ENCODE measurements at places on chromosomes 2 and 18.

DNA sequence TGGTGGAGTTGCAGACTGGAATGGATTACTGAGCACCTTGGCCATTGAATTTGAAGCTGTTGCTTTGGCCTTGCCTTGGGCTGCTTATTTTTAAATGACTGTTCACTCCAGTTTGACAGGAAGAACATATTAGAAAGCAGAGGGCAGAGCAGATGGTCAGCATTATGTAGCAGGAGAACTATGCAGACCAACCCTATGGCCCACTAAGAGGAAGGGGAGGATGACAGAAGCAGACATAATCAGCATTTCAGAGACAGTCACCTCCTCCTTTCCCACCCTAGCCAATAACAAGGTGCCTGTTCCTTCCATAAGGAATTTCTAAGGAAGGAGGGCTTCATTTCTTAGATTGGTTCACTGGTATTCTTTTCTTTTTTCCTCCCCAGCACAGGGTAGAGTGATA lies 2.4 kb downstream of the CHRNA1 start:
- DNase-seq, result no peak

DNA sequence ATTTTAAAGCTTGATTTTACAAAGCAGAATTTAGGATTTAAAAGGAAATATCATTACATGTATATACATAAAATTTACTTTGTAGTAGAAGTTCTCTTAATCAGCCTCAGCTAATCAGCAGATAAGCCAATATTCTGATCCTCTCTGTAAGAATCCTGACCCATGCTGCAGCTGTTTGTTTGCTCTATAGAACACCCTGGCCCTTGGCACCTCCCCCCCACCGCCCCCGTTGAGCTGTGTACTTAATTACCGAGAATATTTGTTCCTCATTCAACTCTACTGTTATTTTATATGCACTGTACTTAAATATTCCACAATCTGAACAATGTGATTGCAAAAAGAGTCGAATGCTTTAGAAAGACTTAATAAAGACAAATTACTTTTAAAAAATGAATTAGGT lies 98.0 kb downstream of the EVA1A start:
- no peak for DNase-seq

DNA sequence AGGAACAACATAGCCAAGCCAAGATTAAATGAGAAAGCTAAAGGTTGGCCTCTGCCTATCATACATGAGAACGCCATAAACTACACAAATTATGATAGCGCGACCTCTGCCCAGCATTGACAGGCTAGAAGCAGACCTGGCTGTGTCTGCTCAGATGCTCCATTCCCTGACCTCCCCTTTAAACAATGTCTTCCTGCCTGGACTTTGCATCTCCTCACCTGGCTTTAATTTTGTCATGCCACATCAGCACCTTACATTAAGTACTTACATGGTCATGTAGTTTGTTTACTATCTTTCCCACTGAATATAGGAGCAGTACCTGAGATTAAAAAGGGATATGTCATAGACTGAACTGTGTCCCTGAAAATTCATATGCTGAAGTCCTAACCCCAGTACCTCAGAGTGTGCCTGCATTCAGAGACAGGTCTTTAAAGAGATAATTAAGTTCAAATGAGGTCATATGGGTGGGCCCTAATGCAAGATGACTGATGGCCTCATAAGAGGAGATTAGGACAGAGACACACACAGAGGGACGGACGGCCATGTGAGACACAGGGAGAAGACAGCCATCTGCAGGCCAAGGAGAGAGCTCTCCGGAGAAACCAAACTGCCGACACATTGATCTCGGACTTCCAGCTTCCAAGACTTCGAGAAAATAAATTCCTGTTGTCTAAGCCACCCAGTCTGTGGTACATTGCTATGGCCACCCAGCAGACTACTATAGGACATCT lies 103.7 kb downstream of the BIN1 start:
- no peak for DNase-seq

- no peak for DNase-seq
These were observed 47.9 kb upstream of the MAPRE2 start for GRCh38 chr18:34993289-34993688.

- DNase-seq, result no peak
These were observed 90.1 kb downstream of the EML6 start for GRCh38 chr2:54813584-54813983.

GRCh38 chr2:229870903-229871656 lies 50.7 kb downstream of the TRIP12 start:
- DNase-seq, result no peak

DNA sequence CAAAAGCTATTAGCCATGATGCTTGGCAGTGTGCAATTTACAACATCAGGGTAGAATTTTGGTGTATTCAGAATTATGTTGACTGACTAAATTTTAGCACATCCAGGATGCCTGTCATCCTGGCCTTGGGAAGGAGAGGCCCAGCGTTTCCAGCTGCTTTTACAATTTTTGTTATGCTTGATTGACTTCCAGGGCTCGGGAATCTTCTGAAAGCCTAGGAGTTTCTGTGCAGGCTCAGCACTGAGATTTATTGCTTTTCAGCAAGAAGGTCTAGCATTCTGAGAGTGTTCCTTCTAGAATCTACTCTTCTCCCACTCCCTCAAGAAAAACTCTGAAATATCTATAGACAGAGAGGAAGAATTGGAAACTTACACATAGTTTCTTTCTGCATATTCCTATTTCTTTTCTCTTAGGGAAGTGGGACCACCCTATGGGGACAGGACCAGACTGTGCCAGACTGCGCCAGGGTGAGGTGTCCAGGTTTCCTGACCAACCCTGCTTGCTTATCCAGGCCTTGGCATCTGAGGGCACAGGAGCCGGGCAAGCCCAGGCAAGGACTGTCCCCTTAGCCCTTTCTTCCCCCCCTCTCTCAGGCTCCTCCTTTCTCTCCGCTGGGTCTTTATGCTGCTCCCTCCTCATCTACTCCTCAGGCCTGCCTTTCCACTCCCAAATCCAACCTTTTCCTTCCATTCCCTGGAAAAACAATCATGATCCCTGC lies 26.9 kb downstream of the MAIP1 start:
- DNase-seq, result no peak

DNA sequence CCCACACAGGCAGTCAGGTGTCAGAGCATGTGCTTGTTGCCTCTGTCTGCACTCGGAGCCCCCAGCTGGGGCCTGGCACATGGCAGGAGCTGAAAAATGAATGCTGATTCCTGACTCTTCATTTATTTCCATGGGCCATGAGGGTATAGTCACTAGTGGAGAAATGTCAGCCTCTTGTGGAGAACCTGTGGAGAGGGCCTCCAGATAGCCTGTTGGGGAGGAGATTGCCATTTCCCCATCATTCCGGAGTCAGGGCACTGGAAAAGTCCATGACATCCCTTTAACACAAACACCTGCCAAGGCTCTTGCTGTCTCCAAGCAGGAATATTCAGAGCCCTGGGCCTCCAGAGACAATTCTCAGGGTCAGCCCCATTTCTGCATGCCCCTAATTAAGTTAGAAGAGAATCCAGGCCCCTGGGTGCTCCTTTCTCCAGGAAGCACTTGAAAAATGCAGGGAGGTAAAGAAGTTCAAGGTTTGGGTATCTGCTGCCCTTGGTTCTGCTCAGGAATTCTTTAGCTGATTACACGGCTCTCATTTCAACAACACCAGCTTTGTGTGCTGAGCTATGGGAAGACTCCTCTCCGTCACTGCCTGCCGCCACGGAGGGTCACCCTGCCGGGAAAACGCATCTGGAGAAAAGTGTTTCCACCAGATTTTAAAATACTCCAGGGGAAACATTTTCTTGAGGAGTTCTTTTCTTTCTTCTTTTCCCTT lies 311.3 kb downstream of the MYCN start:
- DNase-seq, result no peak

- DNase-seq, result no peak
These were observed 106.7 kb downstream of the ACKR3 start for GRCh38 chr2:236676136-236676873.

- DNase-seq, result no peak
These were observed 60.9 kb upstream of the DSEL start for GRCh38 chr18:67577386-67577785.

DNA sequence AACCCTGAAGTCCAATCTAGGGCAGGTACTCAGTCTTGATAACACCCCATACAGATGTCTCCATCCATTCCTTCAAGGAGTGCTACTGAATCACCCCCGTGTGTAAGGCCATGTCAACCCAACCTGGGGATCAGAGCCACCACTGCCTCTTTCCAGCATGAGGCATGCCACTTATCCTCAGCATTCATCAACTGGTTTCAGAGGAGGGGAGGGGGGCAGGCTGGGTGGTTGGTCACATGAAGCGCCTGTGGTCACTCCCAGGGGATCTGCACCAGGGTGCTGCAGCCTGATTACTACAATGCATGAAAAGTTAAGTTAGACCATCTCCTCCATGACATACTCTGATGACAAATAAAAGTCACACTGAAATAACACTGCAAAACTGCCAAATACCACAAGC lies 65.0 kb downstream of the UXS1 start:
- DNase-seq, result no peak

- no peak for DNase-seq
These were observed 176.3 kb upstream of the NABP1 start for GRCh38 chr2:191501561-191502168.

DNA sequence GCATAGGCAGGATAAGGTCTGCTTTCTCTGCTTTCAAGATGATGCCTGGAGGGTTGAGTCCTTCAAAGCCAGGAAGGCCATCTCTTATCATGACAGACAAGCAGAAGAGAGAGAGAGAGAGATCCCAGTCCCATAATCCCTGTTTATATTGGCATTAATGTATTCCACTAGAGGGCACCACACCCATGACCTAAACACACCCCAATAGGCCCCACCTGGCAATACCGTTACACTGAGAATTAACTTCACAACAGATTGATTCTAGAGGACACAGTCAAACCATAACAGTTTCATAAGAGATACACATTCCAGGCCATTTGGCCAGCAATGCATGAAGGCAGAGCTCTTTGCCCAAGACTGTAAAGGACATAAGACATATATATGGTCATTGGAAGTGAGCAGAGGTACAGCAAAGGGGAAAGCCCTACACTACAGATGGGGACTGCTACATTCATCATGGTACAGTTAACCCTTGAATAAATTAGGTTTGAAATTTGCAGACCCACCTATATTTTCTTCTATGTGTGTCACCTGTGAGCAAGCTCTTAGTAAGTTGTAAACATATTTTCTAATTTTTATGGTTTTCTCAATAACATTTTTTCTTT lies 1516.1 kb downstream of the RPIA start:
- DNase-seq, result no peak

- DNase-seq, result no peak
These were observed 64.5 kb downstream of the CAVIN2 start for GRCh38 chr2:191782351-191782750.

- DNase-seq, result no peak
These were observed 9.7 kb upstream of the RMC1 start for GRCh38 chr18:23493654-23494053.

DNA sequence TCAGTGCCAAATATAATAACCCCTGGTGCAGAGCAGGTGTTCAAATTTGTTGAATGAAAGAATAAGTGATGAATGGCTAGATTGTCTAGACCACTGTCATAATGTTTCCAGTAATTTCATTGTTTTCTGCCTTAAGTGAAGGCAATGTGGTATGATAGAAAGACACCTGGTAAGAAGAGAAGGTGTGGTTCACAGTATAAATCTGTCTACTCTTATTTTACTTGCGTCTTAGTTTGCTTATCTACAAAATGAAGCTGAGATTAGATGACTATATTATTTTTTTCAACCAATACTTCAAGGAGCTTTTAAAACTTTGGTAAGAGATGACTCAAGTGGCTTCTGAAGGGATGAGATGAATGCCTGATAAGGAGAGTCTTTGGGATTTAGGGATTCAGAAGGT lies 788.4 kb downstream of the EPHA4 start:
- no peak for DNase-seq

- DNase-seq, result no peak
These were observed 3.6 kb downstream of the REG3A start for GRCh38 chr2:79155826-79156476.

DNA sequence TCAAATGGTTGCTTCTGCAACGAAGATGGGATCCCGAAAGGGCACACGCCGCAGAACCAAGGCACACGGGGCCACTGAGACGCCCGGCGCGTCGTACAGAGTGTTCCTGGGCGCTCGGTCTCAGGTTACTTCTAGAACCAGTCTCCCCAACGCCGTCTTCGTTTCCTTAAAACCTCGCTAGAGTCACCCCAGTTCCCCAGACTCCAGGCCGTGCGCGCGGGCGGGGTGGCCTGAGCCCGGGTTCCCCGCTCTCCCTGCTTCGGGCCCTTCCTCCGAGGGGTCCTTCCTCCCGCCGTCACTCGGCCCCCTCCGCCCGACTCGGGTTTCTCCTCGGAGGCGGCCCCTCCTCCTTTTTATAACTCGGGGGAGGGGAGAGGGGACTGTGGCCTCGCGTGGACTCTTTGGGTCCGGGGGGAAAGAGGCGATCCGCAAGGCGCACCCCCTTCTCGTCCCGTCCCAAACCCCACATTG lies 774 bp upstream of the FZD7 start:
- DNase-seq, result peak; percentile 42

DNA sequence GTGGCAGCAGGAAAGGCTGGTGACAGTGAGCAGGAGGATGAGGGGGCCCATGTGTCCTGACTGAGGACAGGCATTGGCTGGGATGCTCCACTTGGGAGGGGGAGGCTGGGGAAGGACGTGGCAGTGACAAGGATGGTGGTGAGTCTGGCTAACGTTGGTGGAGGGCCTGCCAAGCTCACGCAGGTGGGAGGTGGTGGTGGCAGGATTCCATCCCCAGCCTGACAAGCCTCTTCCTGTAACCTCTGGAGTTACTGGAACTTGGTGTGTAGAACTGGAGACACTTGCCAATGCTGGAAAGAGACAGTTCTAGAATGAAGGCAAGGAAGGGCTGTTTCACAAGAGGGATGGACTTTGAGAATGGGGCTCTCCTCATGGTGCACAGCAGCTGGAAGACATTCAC lies 8.2 kb downstream of the PROM2 start:
- no peak for DNase-seq

- DNase-seq, result peak; percentile 8
These were observed 44.8 kb upstream of the ARHGAP25 start for GRCh38 chr2:68689553-68690537.

DNA sequence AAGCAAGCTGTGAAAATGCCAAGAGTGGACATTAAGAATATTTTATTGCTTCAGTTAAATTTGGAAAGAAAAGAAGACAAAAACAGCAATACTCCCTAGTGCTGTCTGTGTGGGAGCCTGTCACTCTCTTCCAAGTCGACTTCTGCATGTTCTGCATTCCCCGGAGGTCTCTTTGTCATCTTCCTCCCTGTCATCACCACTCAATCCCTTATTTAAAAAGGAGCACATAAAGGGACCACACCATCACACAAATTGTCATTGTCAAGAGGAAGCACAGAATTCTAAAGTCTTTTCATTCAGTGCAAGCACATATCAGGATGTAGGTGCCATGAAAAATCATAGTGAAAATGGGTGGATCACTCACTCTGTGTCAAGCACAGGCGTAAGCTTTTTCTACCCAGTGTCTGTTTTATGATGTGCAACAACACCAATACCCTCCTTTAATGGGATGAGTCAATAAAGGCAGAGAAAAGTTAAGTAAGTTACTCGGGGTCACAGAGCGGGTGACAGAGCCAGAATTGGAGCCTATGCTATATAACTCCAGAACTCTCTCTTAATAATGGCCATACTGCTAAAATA lies 222.4 kb upstream of the HNMT start:
- DNase-seq, result no peak

GRCh38 chr2:60496475-60496874 lies 57.0 kb downstream of the BCL11A start:
- no peak for DNase-seq

GRCh38 chr2:96412307-96413258 lies 77.0 kb downstream of the NCAPH start:
- DNase-seq, result no peak

All from stimulated activated CD4-positive, alpha-beta T cell treated with anti-CD3 and anti-CD28 coated beads, Interleukin-2, amount 100 ng/mL, for 24 hours (primary cell).